Progenitor cell of endocrine pancreas (in vitro differentiated cells): ENCODE measurements at places on chromosomes 12 and 14.

GRCh38 chr12:109652977-109653264, 60.7 kb upstream of the FAM222A start:
- no peak for DNase-seq

GRCh38 chr12:120276734-120277133, 11.2 kb upstream of the PXN start:
- DNase-seq, result no peak

- DNase-seq, result no peak
These were observed 80.8 kb downstream of the CRACR2A start for GRCh38 chr12:3672113-3672509.

- no peak for DNase-seq
These were observed 489 bp downstream of the CEP290 start for GRCh38 chr12:88141425-88141773.

GRCh38 chr14:22547313-22547947, 41.6 kb downstream of the DAD1 start:
- DNase-seq, result no peak

DNA sequence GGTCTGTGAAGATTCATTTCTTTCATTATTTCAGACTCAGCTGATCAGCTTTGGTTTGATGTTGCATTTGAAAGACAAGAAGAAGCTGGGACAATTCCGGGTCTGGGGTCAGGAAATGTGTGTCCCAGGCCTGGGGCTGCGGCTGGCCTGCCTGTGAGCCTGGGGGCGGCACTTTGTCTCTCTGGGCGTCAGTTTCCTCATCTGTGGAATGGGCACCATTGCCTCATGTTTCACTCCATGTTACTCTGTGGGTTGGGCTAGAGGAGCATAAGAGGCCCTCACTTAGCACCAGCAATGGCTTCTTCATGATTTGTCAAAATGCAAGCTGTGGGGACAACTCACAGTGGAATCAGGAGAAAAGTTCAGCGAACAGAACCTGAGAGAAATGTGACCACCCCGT, 570.1 kb downstream of the VRK1 start:
- DNase-seq, result no peak

DNA sequence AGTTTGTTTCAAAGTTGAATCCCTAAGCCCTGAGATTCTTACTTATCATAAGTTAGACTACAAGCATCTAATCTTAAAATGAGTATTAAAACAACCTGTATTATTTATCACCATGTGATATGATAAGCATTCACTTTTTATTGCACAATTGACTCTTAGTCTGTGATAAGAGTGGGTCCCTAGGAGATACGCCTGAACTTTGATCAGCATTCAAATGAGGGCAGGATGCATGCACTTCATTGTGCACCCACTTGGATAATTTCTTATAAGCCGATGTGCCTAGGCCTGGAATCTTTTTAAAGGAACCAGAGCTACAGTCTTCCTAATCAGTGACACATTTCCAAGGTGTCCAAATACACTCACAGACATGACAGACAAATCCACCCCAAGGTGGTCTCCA, 31.4 kb upstream of the SPTLC2 start:
- no peak for DNase-seq

GRCh38 chr12:10554756-10555481, 49.2 kb downstream of the EIF2S3B start:
- no peak for DNase-seq

- no peak for DNase-seq
These were observed 196.9 kb upstream of the NOVA1 start for GRCh38 chr14:26794731-26795130.

DNA sequence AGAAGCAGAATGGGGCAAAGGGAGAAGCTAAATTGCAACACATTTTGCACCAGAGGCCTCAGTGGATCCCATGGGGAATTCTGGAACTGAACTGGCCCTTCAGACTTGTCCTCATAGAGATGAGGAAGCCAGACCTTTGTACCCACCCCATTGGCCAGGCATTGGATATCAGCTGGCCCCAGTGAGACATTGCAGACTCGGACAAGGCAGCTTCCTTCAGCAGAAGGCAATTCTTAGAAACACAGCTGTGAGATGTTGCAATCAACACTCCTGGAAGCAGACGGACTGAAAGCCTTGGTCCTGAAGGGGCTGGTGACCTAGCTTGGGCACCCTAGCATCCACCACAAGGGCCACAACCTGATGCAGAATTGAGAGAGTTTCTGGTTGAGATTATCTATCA, 218.1 kb downstream of the MSRB3 start:
- no peak for DNase-seq

- no peak for DNase-seq
These were observed 242.1 kb downstream of the CACNA1C start for GRCh38 chr12:2294651-2295475.

GRCh38 chr14:54814076-54814475, 88.5 kb downstream of the GCH1 start:
- DNase-seq, result no peak

- no peak for DNase-seq
These were observed 393.2 kb downstream of the BCAT1 start for GRCh38 chr12:24555730-24556129.

- DNase-seq, result no peak
These were observed 25.6 kb downstream of the STX2 start for GRCh38 chr12:130813436-130813835.

GRCh38 chr12:18676141-18676540, 61.7 kb downstream of the PLCZ1 start:
- no peak for DNase-seq

DNA sequence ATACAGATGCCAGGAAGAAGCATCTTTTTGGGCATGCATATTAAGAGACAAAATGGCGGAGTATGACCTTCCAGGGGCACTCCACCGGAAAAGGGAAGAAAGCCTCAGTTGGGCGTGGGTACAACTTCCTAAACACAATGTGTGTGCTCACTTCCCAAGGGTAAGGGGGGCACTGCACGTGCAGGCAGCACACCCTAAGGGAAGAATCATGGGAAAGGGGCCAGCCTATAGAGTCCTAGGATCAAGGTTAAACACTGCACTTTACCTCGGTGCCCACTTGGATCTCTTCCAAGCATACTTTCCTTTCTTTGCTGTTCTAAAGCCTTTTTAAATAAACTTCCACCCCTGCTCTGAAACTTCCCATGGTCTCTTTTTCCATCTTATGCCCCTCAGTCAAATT, 14.8 kb downstream of the OR6J1 start:
- no peak for DNase-seq
